ENCODE measurements at places on chromosomes 3 and 15.

- DNase-seq = no peak
Observed at GRCh38 chr3:46659285-46659684, 34.2 kb downstream of the ALS2CL start.

- no peak for DNase-seq
Observed at GRCh38 chr3:156676768-156677479, 2.5 kb downstream of the TIPARP start.

- no peak for DNase-seq
Observed at GRCh38 chr15:36172955-36173354, 406.5 kb upstream of the CDIN1 start.

GRCh38 chr3:35639254-35640186 is at the start of gene ARPP21:
Gene ARPP21 (plus strand): TSS chr3:35639525. CDS start chr3:35681752, 42,227 bp downstream.
- DNase-seq = peak; percentile 18

GRCh38 chr3:15113471-15113870 is 14.5 kb upstream of the RBSN start:
- no peak for DNase-seq

GRCh38 chr3:50607271-50608091 is 4.1 kb downstream of the CISH start:
- no peak for DNase-seq

- DNase-seq = no peak
Observed at GRCh38 chr3:152915695-152916094, 80.8 kb downstream of the P2RY1 start.

DNA sequence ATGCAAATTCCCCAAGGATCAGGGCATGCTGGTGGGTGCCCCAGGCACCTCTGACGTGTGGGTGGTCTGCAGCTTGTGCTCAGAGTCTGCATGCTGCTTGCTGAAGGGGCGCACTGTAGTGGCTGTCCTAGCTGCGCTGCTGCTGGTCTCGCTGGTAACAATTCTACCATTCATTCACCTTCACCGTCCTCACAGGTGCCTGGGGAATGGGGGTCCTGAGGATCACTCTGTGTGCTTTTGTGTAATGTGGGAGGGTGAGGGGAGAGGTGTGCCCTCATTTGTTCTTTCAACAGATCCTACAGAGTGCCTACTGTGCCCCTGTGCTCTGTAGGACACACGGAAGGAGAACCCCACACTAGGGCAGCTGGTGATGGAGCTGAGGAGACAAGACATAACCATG is 2.1 kb upstream of the ITGA11 start:
- no peak for DNase-seq

DNA sequence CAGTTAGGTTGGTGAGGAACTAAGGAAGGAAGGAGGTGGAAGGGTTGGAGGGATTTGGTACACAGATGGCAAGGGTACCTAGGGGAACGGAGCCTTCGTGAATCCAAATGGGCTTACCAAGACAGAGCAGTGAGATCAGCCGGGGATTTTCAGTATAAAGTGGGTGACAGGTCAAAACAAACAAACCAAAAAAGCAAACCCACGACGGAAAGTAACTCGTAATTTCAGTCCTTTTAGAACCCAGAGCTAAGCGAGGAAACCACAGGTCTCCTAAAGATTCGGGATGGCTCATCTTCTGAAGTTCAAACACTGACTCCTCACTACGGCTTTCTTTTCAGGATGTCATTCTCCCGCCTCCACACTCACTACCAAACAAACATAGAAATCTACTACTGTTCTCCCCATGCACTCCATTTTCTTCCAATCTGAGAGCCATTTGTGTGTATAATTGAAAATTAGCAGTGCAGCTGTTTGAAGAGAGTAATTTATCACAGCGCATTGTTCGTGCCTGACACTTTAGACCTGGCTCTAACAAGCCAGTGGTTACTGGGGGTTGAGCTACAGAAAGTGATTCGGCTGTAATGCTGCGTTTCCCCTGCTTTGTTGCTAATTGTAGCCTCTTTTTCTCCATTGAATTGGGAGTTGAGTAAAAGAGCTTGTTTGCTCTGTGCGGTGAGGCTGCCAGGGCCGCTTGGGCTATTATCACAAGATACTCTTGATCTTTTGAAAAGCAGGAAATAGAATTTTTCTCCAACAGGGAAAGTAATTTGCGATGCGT is 64.7 kb upstream of the CCDC39 start:
- DNase-seq = no peak

DNA sequence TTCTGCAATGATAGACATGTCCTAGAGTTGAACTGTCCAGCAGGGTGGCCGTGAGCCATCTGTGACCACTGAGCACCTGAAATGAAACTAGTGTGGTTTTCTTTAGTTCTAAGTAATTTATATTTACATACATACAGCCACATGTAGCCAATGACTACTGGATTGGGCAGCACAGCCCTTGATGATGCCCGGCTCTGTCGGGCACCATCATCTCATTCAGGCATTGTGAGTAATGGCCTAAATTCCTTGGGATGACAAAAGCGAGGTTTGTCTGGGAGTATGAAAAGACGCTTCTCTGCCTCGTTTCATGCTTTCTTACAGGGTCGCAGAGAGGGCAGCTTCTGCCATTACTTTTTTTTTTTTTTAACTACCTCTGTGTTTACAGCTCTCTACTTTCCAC is 251.9 kb upstream of the HES1 start:
- no peak for DNase-seq

GRCh38 chr3:152037297-152037696 is 163.9 kb downstream of the SUCNR1 start:
- DNase-seq = no peak

GRCh38 chr15:31477301-31477700 is 150.7 kb downstream of the KLF13 start:
- DNase-seq = no peak

- peak; percentile 67 for DNase-seq
Observed at GRCh38 chr3:137121704-137122314, 164.0 kb downstream of the IL20RB start.

GRCh38 chr3:1787094-1787493 is 311.6 kb upstream of the CNTN4 start:
- no peak for DNase-seq

DNA sequence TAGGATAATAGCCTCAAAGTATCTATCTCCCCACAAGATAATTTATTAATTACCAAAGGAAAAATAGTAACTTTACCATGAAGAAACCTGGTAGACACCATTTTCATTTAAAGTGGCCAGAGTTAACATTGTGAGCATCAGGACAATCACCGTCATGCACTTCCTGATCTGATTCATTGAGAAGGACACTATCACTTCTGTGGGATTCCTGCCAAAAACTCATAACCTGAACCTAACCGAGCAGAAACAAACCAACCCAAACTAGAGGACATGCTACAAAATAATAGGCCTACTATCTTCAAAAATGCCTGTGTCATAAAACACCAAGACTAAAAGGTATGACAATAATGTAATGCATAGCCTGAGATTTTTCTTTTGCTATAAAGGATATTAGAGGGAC is 39.0 kb downstream of the FSIP1 start:
- no peak for DNase-seq

- no peak for DNase-seq
Observed at GRCh38 chr3:114308830-114309229, 15.0 kb downstream of the TIGIT start.

DNA sequence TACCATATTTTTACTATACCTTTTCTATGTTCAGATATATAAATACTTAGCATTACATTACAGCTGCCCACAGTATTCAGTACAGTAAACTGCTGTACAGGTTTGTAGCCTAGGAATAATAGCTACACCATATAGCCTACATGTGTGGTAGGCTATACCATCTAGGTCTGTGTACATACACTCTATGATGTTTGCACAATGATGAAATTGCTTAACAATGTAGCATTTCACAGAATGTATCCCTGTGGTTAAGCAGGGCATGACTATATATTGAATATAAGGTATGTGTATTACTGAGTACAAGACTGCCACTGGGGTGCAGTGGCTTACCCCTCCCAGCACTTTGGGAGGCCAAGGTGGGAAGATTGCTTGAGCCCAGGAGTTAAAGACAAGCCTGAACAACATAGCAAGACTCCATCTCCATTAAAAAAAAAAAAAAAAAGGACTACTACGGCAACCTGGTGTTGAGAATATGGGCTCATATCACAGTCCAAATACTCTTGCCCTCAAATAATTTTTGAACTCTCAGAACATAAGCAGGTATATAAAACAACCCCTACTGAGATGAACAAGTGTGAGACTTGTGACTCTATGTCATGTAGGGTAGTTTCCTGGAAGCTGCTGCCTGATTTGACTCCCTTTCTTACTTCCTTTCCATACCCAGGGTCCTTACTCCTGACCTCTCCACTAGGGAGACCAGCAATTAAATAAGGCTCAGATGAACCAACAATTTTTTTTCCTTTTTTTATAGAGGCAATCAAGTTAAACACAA is 4.8 kb downstream of the PPP1R14D start:
- DNase-seq = no peak

- no peak for DNase-seq
Observed at GRCh38 chr15:91435113-91435512, 335.1 kb downstream of the SV2B start.

- peak; percentile 63 for DNase-seq
Observed at GRCh38 chr3:58038675-58039292, 30.6 kb downstream of the FLNB start.

DNA sequence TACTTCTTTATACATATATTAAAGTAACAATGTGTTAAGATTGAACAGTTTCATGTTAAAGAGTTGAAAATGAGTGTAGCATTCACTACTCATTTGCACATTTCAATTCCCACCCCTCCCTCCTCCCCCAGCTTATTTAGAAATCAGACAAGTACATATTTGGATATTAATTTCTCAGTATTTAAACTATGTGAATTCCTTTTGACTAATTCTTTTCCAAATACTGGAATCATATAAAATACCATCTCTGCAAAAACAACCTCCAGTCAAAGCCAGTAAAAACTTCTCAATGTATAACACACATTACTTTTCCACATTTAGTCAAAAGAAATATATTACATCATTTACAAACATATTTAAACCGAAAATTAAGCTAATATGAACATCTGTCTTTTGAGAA is 25.5 kb upstream of the SHC4 start:
- no peak for DNase-seq

DNA sequence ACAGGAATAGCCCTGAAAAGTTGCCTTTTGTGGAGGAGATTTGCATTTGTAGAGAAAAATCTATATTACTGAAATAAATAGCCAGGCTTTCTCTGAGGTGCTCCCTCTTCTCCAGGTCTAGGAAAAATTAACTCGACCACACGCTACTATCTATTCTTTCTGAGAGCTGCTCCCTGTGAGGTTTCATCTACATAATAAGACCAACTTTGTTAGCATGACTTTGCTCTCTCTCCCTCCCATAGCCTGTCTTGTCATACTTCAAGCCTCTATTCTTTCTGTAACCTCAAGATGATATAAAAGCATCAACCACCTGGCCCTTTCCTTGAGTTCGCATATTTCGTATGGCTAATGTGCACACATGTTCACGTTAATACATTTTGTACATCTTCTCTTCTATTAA is 75.8 kb upstream of the STRIT1 start:
- DNase-seq = no peak

GRCh38 chr15:80804970-80805495 is 25.9 kb downstream of the CEMIP start:
- DNase-seq = no peak

- no peak for DNase-seq
Observed at GRCh38 chr15:25776071-25776746, 86.9 kb downstream of the ATP10A start.

DNA sequence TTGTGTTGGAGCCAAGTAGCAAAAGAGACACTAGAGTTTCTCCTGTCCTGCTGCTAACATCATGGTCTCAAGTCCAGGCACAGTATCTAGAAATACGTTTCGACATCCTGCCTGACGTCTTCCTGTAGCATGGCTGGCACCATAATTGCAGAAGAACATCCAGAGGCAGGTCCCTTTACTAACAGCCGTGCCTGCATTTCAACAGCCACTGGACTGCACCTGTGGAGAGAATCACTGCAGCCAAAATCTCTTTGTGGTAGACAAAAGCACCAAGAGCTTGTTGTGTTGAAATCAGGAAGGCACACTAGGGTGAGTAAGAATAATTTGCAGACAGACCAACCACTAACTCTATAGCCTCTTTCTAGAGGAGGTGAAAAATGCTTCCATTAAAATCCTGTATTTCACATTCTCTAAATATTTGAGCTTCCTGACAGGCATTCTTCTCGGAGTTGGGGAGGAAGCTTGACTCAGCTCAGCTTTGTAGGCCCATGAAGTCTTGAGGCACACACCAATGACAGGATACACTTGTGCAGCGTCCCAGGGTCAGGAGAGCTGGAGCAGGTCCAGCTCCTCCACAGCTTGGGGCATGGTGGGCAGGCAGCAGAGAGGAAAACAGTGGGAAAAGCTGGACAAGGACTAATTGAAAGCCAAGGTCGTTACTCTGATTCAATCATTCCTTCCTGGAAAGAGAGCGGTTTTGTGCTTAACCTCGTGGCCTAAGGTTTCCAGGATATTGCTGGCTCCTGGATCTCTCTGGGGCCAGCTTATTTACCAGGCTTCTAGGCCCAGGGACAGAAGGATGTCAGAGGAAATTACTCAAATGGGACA is 244.9 kb downstream of the FAM43A start:
- DNase-seq = no peak

DNA sequence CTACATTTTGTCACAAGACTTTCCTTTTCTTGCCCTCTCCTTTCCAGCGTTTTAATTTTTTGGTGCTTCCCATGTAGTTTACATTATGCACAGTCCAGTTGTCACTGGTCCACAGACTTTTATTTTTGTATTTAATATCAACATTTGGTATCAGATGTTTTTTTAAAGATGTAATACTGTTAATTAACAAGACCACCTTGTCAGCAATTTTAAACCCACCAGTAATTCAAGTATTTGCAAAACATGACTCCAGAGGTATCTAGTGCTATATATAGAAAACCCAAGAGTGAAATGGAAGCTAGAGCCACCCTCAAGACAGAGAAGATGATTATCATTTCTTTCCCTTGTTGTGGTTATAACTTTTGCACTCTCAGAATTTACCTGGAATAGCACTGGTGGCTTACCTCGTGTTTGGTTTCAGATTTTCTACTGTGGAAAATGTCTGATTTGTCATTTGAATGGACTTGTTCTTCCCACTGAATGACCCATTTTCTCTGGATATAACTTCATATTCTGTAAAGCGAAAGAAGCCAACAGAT is 56.2 kb downstream of the TFG start:
- DNase-seq = no peak

- no peak for DNase-seq
Observed at GRCh38 chr3:139455855-139456254, 20.5 kb downstream of the RBP2 start.

DNA sequence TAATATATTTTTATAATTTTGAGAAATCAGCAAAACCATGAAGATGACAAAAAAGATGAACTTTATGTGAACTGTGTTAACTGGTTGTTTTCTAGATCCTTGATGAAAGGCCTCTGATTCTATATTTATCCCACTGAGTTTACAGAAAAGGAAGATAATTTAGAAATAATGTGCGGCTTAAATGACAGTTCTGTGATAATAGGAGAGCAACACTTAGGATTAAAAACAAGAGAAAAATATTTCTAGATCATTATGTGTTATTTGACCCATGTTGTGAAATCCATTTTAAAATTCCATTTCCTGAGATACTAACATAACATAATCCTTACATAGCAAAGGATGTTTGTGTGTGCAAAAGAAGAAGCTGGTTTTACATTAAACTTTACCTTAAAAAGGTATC is 598.0 kb downstream of the DIPK2A start:
- DNase-seq = no peak

GRCh38 chr15:83858820-83859505 is 205.0 kb downstream of the ADAMTSL3 start:
- DNase-seq = no peak

Data from testis (tissue), 5 donors.